ENCODE measurements at places on chromosomes 3 and 15.
A peak's percentile ranks its signal among the peaks of the same experiment; 100 is the strongest.

- DNase-seq: no peak
Measured at GRCh38 chr3:38574411-38575278, 74.8 kb downstream of the SCN5A start.

- no peak for DNase-seq
Measured at GRCh38 chr15:72078887-72079286, 39.1 kb downstream of the MYO9A start.

- no peak for DNase-seq
Measured at GRCh38 chr3:109853077-109853731, 515.9 kb upstream of the DPPA4 start.

DNA sequence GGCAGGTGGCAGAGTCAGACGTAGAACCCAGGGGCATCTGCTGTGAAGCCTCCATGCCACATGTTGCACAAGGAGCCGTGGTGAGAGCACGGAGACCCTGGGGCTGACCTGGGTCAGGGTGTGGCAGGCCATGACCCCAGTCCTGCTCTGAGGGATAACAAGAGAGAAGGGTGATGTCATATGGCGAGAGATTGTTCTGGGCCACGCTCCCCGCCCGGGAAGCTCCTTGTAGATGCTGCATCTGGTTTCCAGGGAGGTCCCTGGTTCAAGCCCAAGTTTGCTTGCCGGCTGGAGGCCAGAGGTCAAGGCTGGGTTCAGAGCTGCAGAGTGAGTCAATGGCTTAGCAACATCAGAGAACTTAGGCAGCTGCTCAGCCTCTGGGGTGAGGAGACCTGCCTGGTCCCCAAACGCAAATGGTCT is 17.3 kb downstream of the FGD5 start:
- no peak for DNase-seq

GRCh38 chr15:73265536-73266153 is 103.1 kb downstream of the HCN4 start:
- DNase-seq: peak; percentile 64

GRCh38 chr3:14410503-14411165 is 8.2 kb downstream of the SLC6A6 start:
- no peak for DNase-seq

DNA sequence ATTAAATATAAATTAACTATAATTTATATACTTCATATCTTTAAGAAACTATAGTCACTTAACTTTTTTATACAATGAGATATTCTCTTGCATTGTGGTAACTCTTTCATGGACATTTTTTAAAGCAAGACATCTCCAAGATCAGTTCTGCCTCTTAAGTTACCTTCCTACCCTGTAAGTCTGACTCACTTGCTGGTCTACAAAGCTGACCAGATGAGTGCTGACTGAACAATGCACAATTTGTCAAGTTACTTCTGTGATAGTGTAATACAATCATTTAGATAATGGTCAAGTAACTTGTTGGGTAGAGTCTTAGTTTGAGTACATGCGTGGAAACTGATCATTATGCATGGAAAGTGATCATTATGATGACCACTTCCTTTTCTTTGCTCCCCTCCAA is 145.9 kb downstream of the MEIS2 start:
- no peak for DNase-seq

DNA sequence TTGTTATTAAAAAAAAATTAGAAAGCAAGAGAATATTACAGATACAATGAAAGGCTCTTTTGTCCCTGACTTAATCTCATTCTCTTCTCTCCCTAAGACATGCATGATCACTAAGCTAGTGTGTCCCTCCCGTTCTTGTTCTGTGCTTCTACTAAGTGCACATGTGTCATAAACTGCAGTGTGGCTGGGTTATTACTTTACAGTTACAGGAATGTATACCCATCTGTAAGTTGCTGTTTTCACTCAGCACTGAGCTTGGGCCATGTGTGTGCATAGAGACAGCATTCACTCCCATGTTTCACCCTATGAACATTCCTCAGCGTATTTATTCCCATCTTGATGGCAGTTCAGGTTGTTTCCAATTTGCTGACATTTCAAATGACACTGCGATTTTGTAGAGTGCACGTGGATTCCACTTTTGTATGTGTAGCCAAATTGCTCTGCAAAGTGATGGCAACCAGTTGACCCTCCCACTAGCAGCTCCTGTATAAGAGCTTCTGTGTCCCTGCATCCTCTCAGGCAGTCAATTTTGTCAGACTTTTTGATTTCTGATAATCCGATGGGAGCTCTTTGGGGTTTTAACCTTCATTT is 145.8 kb upstream of the UBE2E1 start:
- DNase-seq: no peak
